Pancreas (tissue), 10 donors: ENCODE measurements at places on chromosomes 2 and 18. TPM values are rescaled to one million over a fixed set of nuclear protein-coding genes. Genes with fewer than 3 reads are reported as not detected.
A peak's percentile ranks its signal among the peaks of the same experiment; 100 is the strongest.

RAX gene
- total RNA-seq = not detected

STON1 gene
- total RNA-seq = 2.3 TPM

NIFK gene
- total RNA-seq = 28.9 TPM

UGT1A7 gene
- not detected for total RNA-seq

IL36B gene
- total RNA-seq = not detected

CCDC121 gene
- total RNA-seq = 1.6 TPM

GRCh38 chr2:178008636-178009289, 63.8 kb downstream of the PDE11A start:
- peak; percentile 33 for DNase-seq
- no peak overlapping the region for H3K27ac ChIP-seq
- no peaks in the 10 kb centered on the region for H3K27me3 ChIP-seq

DNA sequence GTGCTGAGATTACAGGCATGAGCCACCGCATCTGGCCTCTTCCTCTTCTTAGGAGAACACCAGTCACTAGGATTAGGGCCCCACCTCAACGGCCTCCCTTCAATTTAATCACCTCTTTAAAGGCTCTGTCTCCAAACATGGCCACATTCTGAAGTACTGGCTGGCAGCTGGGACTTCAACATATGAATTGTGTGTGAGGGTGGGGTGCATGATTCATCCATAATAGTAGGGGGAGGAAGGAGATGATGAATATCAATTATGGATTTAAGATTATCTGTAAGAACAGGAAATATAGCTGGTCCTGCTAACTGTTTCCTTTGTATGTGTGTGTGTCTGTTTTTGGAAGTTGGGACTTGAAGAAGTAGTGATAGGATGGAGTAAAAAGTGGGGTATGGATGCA, 14.7 kb upstream of the EPG5 start:
- no peaks in the 10 kb centered on the region for H3K36me3 ChIP-seq
- peaks cover 11% of the 10 kb centered on the region for H3K4me1 ChIP-seq
- H3K27ac ChIP-seq = no peak overlapping the region
- H3K27me3 ChIP-seq = no peaks in the 10 kb centered on the region

DNA sequence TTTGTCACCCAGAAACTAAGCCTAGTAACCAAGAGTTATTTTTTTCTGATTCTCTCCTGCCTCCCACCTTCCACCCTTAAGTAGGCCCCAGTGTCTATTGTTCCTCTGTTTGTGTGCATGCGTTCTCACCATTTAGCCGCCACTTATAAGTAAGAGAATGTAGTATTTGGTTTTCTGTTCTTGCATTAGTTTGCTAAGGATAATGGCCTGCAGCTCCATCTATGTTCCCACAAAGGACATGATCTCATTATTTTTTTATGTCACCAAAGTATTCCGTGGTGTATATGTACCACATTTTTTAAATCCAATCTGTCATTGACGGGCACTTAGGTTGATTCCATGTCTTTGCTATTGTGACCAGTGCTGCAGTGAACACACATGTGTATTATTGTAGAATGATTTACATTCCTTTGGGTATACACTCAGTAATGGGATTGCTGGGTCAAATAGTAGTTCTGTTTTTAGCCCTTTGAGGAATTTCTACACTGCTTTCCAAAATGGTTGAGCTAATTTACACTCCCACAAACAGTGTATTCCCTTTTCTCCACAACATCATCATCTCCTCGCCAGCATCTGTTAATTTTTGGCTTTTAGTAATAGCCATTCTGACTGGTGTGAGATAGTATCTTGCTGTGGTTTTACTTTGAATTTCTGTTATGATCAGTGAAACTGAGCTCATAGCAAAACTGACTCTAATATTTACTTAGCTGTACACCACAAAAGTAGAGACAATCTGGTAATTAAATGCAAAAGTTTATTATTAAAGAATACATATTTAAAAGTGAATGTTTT, 660.1 kb upstream of the SLC8A1 start:
- no peak overlapping the region for H3K27ac ChIP-seq
- no peaks in the 10 kb centered on the region for H3K27me3 ChIP-seq
- DNase-seq = no peak
- H3K36me3 ChIP-seq = no peaks in the 10 kb centered on the region
- no peaks in the 10 kb centered on the region for H3K4me1 ChIP-seq

DNA sequence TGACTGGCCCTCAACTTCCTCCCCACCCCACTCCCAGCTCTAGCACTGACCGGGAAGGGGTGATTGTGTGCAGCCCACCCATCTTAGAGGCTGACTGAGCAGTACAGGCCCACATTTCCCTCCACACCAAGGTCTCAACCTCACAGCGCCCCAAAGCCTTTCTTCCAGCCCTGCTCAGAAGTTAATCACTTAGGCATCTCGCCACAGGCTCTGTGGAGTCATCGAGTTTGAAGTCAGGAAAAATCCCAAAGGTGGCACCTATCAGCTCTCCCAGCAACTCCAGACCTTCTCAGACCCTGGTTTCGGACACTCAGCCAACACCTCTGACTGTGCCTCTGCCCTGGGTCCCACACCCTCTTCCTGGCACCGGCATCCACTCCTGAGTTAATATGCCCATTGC, 43.0 kb upstream of the GLI2 start:
- no peak overlapping the region for H3K27ac ChIP-seq
- no peaks in the 10 kb centered on the region for H3K4me1 ChIP-seq
- no peaks in the 10 kb centered on the region for H3K36me3 ChIP-seq
- H3K27me3 ChIP-seq = peaks cover 12% of the 10 kb centered on the region

DNA sequence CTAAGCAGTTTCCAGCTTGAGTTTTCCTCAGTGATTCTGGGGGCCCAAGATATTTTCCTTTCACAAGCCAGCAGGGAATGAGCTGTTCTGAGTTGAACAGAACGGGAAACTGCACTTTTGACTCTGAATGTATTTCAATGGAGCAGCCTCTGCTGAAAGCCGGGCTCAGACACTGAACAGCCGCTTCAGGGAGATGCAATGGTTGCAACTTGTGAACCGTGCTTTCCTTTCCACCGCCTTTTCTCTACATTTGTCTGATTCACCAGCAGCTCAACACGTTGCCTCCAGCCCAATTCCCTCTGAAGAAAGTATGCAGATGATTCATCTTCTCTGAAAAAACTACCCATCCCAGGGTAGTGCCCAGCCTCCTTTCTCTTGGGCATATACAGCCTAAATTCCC, 119.3 kb upstream of the PKDCC start:
- no peak overlapping the region for H3K27ac ChIP-seq
- H3K27me3 ChIP-seq = no peaks in the 10 kb centered on the region
- DNase-seq = no peak
- H3K4me3 ChIP-seq = no peak overlapping the region
- no peaks in the 10 kb centered on the region for H3K36me3 ChIP-seq
- no peaks in the 10 kb centered on the region for H3K4me1 ChIP-seq

- no peak for DNase-seq
- no peaks in the 10 kb centered on the region for H3K4me1 ChIP-seq
- no peaks in the 10 kb centered on the region for H3K27me3 ChIP-seq
- no peak overlapping the region for H3K27ac ChIP-seq
- H3K36me3 ChIP-seq = no peaks in the 10 kb centered on the region
- no peak overlapping the region for H3K4me3 ChIP-seq
Measured at GRCh38 chr2:201793631-201794030, 12.7 kb upstream of the CDK15 start.

DNA sequence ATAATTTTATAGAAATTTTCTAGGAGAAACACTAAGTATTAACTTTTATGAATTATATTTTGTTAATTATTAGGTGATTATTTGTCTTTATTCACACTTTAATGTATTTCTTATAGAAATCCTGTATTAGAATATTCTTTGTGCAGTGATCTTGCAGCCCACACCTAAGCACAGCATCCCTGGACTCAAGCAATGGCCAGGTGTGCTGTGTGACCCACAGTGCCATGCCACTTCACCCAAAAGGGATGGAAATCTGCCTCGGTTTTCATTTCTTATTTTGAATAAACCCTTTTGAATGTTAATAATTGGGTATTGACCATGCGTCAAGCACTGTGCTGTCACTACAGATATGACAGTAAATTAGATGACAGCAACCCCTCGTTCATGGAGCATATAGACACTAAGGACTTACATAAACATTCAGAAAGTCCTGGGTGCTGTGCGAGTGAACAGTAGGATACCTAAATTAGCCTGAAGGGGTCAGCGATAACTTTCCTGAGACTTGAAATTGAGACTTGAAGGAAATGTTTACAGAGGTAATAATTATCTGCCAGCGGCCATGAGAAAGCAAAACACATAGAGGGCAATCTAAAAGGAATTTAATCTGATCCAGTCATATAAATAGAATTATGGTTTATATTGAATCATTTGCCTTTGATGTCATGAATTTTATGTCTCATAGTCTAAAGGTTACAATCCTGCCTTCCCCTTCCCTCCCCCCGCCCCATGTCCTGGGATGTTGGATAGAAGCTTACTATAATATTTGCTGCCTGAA, 52.7 kb upstream of the CALCRL start:
- no peak overlapping the region for H3K4me3 ChIP-seq
- H3K4me1 ChIP-seq = no peaks in the 10 kb centered on the region
- H3K27me3 ChIP-seq = no peaks in the 10 kb centered on the region
- no peaks in the 10 kb centered on the region for H3K36me3 ChIP-seq
- no peak overlapping the region for H3K27ac ChIP-seq
- no peak for DNase-seq

GRCh38 chr2:223251656-223252229, 199.8 kb downstream of the KCNE4 start:
- H3K36me3 ChIP-seq = no peaks in the 10 kb centered on the region
- H3K4me1 ChIP-seq = no peaks in the 10 kb centered on the region
- no peak overlapping the region for H3K27ac ChIP-seq

DNA sequence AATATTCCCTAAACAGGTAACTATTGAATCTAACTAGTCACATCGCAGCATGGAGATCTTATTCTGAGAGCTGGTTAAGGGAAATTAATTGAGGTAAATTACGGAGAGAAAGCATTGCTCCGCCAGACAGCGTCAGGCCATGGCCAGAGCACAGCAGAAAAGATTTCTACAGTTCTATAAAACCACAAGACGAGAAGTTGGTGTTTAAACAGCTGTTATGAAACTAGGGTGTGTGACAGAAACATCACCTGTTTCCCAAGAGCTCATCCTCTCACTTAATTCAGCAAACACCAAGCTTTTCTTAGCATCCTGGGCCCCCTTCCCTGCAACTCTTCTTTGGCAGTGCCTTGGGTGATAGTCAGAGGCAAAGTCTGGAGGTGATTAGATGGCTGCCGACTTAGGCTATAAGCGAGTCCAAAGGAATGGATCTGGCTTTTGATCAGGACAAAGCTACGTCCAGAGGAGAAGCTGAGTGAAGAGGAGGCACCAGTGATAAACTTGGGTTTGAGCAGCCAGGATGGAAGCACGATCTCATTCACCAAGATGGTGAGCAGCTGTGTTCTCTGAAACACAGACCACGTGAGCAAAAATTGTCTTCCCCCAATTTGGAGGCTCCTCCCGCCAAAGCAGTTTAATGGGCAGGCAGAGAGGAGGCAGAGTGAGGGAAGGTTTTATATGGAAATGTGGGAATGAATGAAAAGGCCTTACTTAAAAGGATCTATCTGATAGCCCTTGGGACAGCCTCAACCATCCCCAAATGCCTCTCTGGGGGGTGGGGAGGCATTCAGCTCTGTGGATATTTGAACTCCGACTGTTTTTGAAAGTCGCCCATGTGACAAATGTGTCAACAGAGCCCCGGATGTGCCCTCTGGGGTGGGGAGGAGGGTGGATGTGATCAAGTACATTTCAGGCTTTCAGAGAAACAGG, 57.8 kb downstream of the PKDCC start:
- H3K27ac ChIP-seq = peak overlapping the region; percentile 23
- peak; percentile 43 for DNase-seq
- no peaks in the 10 kb centered on the region for H3K4me1 ChIP-seq
- no peak overlapping the region for H3K4me3 ChIP-seq

DNA sequence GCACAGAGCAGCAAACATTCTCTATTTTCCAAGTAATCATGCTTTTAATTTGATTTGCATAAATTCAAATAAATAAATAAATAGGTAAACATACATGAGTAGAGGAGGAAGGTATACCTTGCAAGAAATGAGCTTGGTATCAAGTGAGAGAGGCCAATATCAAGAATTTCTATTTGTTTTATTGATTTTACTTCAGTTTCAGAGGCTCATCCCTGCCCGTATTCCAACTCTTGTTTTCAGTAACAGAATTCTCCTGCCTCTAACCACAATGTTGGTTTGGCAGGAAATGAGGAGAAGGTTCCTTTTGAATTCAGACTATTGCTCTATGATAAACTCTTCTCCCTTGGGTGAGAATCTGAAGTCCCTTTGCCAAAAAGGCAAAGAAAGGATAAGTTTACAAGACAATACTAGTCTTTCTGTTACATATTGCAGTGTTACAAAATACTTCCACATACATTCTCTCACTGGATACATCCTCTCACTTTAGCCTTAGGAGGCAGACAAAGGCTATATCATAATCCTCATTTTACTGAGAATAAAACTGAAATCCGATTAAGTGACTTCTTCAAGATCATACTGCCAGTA, 68.3 kb upstream of the ZNF397 start:
- H3K27ac ChIP-seq = no peak overlapping the region
- no peaks in the 10 kb centered on the region for H3K4me1 ChIP-seq
- H3K36me3 ChIP-seq = no peaks in the 10 kb centered on the region
- no peaks in the 10 kb centered on the region for H3K27me3 ChIP-seq
- no peak overlapping the region for H3K4me3 ChIP-seq
- no peak for DNase-seq

DNA sequence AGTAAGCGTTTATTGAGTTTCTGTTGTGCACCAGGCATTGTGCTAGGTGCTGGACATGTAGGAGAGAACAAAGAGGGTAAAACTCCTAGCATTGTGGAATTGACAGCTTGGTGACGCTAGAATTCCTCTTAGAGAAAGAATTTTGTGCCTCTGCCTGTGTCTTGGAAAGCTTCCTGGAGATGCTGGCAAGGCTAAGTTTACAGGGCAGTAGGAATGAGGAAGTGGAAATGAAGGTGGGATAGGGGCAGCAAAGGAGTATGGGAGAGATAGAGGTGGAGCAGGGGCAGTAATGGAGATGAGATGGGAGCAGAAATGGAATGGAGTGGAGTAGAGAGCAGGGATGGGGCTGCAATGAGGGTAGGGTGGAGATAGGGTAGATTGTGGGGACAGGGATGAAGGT, 29.8 kb downstream of the GPR39 start:
- no peak overlapping the region for H3K4me3 ChIP-seq
- no peaks in the 10 kb centered on the region for H3K4me1 ChIP-seq
- H3K27ac ChIP-seq = no peak overlapping the region
- DNase-seq = no peak
- no peaks in the 10 kb centered on the region for H3K27me3 ChIP-seq
- no peaks in the 10 kb centered on the region for H3K36me3 ChIP-seq

GRCh38 chr2:126942427-126943203, 43.9 kb downstream of the TEX51 start:
- no peaks in the 10 kb centered on the region for H3K27me3 ChIP-seq
- H3K36me3 ChIP-seq = no peaks in the 10 kb centered on the region
- DNase-seq = no peak
- H3K4me1 ChIP-seq = no peaks in the 10 kb centered on the region

DNA sequence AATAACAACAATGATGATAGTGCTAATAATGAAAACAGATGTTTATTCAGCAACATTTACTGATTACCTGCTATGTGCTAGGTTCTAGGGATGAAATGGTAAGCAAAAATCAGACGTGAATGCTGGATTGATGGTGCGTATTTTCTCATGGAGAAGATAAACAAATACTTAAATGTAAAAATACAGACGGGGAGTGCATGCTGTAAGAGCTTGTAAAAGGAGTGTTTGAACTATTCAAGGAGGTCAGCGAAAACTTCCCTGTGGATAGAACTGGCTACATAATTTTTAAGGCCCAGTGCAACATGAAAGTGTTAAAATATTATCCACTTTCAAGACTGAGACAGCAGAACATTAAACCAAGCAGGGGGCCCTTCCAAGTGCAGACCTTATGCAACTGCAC, 22.1 kb downstream of the MTX2 start:
- no peaks in the 10 kb centered on the region for H3K4me1 ChIP-seq
- H3K27me3 ChIP-seq = no peaks in the 10 kb centered on the region
- H3K27ac ChIP-seq = no peak overlapping the region
- H3K36me3 ChIP-seq = no peaks in the 10 kb centered on the region
- DNase-seq = no peak
